ENCODE measurements at places on chromosomes 6 and 20. TPM values are rescaled to one million over a fixed set of nuclear protein-coding genes. Genes with fewer than 3 reads are reported as not detected.

DNA sequence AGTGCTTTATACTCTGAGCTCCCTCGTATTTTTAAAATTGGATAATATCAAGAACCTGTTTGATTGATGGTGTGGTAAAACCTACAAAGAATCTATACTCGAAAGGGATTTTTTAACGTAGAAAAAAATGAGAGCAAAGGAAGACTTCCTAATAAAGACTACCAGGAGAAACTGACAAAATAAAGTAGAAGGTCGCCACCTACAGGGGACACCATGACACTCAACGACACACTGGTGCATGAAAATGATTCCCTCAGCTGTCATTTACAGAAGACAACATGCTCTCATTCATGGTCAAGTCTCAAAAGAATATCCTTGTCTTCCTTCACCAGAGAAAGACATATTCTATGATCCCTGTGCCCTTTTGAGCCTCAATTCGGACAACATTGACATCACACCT, 10.1 kb upstream of the NHSL1 start:
- DNase-seq, result peak; percentile 60

- DNase-seq, result no peak
Measured at GRCh38 chr6:20978151-20978614, 443.9 kb downstream of the CDKAL1 start.

GRCh38 chr6:52511572-52512151, 65.2 kb downstream of the TRAM2 start:
- DNase-seq, result no peak

DNA sequence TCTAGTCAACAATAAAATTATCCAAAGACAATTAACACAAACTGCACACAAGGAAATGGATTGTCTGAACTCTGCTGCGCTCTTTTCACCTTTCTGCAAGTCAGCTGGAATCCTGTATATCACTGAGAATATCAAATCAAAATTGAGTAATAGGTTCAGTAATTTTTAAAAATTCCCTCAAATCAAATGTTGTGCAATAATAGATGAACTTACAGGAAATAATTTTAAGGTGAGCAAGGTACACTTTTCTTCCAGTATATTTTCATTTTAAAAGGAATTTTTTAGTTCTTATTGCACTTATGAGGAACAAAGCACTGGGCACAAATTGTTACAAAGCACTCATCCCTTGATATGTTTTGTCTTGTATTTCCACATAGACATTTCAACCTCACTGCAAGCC, 1.2 kb downstream of the SAYSD1 start:
- DNase-seq, result no peak

DNA sequence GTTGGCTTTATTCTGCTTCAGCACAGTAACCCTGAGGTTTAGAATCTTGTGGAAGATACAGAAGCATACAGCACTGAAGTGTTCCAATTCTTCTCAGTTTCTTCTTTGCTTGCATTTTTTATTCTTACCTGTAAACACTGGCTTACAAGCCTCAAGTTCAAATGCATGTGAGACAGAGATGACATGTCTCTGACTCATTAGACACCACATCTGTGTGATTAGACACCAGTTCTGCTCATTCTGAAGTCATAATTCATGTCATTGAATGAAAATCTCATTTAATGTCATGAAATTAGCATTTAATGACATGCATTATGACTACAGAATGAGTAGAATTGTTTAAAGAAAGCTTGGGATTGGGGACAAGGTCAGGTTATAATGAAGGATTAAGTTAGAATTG, 5.8 kb downstream of the GZF1 start:
- no peak for DNase-seq

DNA sequence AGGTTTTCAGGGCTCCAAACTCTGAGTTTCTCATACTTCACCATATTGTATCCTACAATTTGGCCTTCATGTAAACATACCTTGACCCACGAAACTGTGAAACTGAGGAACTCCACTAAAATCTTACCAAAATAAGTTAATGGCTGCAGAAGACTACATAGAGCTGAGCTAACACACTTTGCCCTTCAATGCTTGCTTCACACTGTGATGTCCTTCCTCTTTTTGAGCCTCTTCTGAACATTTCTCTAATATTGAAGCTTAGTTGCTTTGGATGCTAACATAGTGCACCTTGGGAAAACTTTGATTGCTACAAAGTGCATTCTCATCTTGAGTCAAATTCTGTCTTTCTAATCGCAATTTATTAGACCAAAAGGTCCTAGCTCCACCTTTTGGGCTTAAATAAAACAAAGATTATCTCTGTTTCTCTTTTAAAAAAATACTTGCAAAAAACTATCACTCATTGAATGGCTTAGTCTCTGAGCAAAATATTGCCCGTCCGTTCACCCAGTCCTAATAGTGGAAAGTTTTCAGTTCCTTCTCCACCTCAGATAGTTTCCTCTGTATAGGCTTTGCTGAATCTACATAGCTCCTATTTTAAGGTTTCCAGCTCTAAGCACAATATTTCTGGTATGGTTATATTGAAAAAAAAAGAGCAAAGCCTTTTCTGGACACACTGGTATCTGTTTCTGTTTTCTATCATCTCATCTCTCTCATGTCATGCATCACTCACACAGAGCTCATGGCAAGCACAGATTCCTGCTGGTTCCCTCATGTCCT, 494.6 kb downstream of the RFPL4B start:
- no peak for DNase-seq

DNA sequence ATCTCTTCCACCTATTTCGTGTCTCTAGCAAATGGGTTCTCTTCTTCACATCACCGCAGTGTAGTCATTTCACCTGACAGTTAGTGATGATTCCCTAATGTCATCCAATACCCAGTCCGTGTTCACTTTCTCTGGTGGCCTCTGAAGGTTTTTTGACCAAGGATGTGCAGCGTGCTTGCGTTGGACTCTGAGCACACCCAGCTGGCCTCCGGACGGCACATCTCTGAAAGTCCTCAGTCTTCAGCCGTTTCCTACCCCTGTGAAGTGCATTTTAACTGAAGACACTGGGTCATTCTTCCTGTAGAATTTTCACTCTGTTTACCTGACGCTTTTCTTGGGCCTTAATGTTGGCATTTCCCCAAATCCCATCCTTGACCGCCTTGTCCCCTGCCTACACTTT, 98.7 kb downstream of the ERMARD start:
- no peak for DNase-seq

Gene C6orf58
- total RNA-seq, result not detected

DNA sequence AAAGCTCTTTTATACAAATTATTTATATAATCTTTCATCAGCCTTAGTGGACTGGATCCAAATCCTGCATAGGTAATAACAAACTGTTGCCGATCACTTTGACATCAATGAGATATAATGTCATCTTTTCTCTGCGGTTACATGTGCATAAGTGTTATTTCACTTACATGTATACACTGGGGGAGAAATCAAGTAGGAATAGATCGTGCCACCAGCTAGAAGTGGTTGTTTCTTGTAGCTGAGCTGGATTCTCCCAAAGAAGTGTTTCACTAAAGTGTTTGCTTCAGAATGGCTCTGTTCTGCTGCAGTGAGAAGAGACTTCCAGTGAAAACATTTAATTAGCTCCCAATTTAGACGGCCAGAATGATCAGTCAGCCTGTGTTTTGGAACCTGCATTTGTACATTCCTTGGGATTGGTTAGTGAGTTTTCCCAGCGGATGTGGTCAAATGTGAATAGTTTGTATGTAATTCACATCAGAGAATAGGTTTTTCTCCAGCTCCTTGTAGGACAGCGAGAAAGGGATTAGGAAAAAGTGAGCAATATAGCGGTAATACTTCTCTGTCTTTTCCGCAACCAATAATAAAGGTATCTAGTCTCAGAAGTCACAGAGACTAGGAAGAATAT, 163.1 kb upstream of the CCN2 start:
- DNase-seq, result no peak

DNA sequence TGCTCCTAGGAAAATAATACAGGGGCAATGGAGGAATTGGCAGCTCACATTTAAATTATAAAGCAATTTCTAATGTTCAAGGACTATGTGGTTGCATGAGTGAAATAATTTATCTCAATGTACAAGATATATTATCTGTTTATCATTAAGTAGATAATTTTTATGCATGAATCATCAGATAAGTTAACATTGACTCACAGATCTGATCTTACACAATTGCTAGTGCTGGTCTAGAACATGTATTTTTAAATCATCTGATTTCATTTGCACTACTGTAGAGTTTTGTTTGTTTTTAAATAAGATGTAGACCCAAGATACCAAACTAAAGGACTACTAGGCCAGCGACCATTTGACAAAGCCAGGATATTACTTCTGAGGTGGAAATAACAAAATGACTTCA, 199.2 kb downstream of the BMP2 start:
- no peak for DNase-seq

- DNase-seq, result no peak
Measured at GRCh38 chr6:148173548-148173947, 169.1 kb upstream of the SASH1 start.

Data from cerebellum (tissue), 4 donors.